ENCODE measurements at places on chromosomes 1 and 21.

GRCh38 chr1:151982300-151983005 lies 11.2 kb downstream of the S100A10 start:
- DNase-seq = no peak

DNA sequence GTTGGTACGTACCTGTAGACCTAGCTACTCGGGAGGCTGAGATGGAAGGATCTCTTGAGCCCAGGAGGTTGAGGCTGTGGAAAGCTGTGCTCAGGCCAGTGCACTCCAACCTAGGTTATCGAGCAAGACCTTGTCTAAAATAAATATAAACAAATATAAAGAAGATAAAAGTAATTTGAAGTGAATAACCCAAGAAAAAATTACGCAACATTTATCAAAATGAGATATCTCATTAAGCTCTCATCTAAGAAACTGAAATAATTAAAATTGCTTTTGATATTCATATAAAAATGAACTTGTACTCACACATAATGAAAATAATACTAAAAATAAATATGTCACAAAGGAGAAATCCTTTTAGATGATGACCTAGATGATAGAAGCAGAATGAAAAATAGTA lies 647.1 kb upstream of the NCAM2 start:
- DNase-seq = no peak

DNA sequence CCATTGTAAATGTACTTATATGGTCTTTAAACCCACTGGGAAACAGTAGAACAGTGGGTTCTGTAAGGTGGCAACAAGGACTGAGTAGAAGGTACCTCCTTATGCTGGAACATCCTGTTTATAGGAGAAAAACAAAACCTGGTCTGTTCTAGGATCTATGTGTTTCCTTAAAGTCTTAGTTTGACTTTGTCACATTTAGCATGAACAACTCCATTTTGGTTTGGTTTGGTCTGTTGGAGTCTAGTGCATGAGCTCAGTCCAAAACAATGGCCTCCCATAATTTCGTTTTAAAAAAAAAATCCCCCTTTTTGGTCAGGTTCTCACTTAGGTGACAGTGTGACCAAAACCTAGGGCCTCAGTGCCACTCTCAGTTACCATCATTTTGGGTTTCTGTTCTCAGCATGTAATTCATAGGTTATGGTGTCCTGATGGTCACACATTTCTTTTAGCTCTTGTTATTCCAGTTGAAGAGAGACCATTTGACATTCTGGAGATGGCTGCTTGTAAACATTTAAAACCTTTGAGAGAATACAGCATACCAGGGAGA lies 66.4 kb upstream of the IL12RB2 start:
- no peak for DNase-seq

GRCh38 chr1:46410156-46411009 lies 16.3 kb downstream of the FAAH start:
- peak; percentile 40 for DNase-seq

DNA sequence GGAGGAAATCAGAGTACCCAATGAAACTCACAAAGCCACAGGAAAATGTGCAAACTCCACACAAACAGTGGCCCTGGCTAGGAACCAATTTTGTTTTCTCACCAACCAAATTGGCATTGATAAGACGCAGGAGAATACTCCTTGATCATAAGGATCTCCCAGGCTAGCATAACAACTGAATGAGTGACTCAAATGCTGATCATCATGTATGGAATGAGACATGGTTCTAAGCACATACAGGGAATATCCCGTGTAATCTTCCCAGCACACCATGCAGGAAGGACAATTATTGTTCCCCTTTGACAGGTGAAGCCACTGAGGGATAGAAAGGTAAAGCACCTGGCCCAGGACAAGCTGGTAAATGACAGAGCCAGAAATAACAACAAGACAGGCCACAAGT lies 180.0 kb upstream of the DUSP10 start:
- DNase-seq = no peak
